ENCODE measurements at places on chromosomes 3 and 15.

- DNase-seq, result no peak
These were observed 81.4 kb downstream of the TOP2B start for GRCh38 chr3:25583343-25583742.

DNA sequence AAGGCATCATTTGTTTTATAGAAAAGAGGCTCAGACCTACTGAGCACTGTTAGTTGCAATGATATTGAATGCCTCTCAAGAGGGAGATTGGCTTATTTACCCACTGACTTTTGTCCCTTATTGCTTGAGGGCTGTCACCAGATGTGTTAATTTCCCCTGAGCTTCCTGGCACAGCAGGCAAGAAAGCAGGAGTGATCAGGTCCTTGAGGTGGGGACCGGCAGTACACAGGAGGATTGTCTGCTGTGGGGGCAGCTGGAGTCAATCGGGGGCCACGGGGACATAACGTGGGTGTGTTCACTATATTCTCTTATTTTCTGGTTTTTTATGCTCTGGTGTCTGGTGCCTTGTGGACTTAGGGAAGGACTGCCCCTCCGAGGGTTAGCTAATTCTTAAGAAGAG, 44.6 kb downstream of the GASK1A start:
- DNase-seq, result no peak

DNA sequence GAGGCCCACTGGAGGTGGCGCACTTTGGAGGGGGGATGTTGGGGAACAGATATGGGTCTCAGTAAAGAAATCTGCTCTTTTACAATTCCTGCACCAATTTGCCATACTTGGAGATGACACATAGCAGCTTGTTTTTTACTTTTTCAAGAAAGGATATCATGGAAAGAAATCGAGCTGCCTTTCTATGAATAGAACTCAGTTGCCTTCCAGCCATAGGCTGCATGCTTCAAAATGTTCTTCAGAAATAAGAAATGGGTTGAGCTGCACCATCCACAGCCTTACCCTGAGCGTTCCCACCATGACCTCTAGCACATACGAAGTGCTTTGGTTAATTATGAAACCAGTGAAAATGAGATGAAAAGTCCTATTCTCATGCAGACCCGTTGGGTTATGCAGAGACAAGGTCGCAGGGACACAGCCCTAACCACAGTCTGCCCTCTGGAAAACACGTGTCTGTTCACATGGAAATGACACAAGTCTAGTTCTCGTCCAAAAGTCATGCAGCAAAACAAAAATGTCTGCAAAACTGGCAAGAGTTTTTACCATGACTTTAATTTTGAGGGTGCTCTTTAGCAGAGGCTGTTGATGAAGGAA, 36.3 kb downstream of the NGRN start:
- DNase-seq, result no peak

GRCh38 chr3:181839039-181839915, 127.6 kb downstream of the SOX2 start:
- DNase-seq, result no peak
